Activated naive CD8-positive, alpha-beta T cell treated with anti-CD3 and anti-CD28 coated beads for 36 hours (primary cell): ENCODE measurements at places on chromosomes 6 and 20. TPM values are rescaled to one million over a fixed set of nuclear protein-coding genes. Genes with fewer than 3 reads are reported as not detected.

The FARS2 gene
- 20.0 TPM for total RNA-seq

DNA sequence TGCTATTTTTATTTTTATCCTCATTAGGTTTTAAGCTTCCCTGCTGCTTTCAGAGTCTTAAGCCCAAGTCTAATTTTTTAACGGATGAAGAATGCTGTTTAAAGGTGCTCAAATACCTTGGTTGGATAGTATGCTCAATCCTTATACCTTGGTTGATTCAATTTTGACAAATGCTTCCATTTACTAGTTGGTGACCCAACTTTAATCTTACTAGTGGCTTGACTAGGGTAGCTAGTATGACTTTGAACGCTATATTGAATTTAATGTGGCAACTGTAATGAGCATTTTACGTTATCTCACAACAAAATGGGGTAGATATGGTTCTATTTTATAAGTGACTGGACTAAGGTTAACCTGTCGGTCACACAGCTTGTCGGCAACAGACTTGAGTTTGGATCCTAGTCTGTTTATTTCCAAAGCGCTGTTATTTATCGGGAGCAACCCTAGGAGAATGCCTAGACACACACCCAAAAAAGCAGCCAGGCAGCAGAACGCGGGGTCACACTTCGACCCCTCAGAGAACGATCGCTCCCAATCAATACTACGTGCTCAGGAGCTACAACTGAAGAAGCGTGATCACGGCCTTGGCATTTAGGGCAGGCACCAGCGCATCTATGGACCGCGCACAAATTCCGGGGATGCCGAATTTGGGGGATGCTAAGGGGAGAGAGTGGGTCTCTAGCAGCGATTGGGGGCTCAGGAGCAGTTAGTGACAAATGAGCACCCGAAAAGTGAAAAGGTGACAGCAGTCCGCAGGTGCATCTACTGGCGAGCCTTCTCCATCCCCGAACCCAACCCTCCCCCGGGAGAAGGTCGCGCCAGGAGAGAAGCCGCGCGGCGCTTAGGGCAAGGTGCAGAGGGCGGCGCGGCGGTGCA, 586 bp upstream of the ALDH5A1 start:
- DNase-seq: no peak

DNA sequence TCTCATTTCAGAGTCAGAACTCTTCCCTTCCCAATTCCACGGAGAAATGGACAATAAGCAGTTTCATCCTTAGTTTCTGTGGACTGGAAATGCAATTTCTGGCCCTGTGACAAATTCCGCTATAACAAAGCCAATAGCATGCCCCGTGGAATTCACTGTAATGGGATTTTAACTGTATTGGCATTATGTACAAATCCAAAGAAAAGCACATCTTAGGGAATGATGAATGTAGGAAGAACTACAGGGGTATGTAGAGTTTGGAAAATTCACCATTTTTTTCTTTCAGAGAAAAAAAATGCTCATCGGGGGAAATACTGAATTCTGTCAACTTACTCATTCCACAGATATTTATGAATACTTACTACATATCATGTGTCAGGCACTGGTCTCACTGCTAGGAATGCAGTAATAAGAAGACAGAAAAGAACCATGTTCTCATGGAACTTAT, 43.5 kb downstream of the KIF6 start:
- DNase-seq: no peak

DNA sequence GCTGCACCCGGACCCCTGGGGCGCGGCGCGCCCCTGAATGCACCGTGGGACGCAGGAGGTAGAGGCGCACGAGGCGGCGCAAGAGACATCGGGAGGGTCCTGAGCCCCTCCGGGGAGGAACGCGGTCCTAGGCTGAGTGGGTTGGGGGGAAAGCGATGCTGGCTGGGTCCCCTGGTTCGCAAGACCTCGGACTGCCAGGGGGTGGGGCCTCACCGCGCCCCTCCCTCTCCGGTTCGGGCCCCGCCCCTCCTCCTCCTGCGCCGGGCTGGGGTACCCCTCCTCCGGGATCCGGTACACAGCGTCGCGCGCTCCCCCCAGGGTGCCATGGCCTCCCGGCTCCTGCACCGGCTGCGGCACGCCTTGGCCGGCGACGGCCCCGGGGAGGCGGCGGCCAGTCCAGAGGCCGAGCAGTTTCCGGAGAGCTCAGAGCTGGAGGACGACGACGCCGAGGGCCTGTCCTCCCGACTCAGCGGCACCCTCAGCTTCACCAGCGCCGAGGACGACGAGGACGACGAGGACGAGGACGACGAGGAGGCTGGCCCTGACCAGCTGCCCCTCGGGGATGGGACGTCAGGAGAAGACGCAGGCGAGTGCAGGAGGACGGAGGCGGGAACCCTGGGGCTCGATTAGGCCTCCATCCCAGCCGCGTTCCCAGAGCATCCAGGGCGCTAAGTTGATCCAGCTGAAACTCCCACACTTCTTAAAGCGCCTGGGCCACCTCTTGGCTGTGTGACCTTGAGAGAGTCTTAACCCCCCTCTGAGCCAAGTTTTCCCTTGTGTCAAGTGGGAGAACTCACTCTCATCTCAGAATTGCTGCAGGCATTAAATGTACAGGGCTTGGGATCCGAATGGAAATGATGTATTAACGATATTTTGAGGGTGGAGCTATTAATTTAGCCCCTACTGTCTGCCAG, 541 bp downstream of the SNX21 start:
- DNase-seq: peak; percentile 53

The COL9A3 gene
- 1.0 TPM for total RNA-seq

- DNase-seq: no peak
These were observed 389.9 kb downstream of the RNGTT start for GRCh38 chr6:88573561-88573960.

GRCh38 chr20:51368461-51369211, 173.9 kb downstream of the NFATC2 start:
- DNase-seq: no peak

The SNX21 gene
- 1.5 TPM for total RNA-seq

- DNase-seq: no peak
These were observed 48.8 kb downstream of the FLRT3 start for GRCh38 chr20:14288341-14289330.

DNA sequence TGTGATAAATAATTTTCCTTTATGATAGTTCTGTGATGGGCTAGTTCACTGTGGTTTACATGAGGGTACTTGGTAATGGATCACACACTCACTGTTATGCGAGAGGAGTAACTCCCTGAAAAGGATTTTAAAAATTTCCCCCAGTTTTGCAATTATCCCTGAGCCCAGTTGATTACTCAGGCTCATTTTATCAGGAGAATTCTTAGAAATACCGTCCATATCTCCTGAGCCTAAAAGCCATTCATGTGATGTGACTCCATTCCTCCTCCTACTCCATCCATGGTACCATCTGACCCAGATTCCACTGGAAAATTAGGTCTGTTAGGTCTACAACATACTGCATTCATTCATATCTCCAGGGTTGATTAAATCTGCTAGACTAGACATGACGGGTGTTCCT, 16.4 kb upstream of the IBTK start:
- DNase-seq: no peak

The C20orf202 gene
- total RNA-seq: not detected

DNA sequence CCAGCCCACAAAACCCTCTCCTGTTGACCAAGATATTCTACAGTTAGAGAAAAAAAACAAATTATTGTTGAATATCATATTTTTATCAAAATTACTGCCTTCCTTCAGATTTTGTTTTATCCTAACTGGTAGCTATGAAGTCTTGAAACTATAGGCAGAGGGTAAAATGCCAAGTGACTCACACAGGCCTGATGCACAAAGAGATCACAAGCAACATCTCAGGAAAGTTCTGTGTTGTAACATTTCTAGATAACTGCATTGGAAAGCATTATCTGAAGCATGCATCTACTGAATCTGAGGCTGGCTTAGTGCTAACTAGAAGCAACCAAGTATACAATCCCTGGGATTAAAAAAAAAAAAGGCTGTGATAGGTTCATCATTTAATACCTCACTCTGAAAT, 134.2 kb downstream of the PKHD1 start:
- DNase-seq: no peak

GRCh38 chr6:130927305-130927704, 100.1 kb downstream of the SMLR1 start:
- no peak for DNase-seq

GRCh38 chr6:2193931-2194330, 51.5 kb downstream of the GMDS start:
- DNase-seq: no peak

- DNase-seq: no peak
These were observed 55.6 kb upstream of the POLR1H start for GRCh38 chr6:30005482-30005881.

- DNase-seq: no peak
These were observed 7.2 kb upstream of the KIAA0408 start for GRCh38 chr6:127466416-127466815.

GRCh38 chr20:18003897-18004296, 35.1 kb downstream of the MGME1 start:
- DNase-seq: no peak

GRCh38 chr6:19757036-19757435, 80.1 kb upstream of the ID4 start:
- DNase-seq: no peak

DNA sequence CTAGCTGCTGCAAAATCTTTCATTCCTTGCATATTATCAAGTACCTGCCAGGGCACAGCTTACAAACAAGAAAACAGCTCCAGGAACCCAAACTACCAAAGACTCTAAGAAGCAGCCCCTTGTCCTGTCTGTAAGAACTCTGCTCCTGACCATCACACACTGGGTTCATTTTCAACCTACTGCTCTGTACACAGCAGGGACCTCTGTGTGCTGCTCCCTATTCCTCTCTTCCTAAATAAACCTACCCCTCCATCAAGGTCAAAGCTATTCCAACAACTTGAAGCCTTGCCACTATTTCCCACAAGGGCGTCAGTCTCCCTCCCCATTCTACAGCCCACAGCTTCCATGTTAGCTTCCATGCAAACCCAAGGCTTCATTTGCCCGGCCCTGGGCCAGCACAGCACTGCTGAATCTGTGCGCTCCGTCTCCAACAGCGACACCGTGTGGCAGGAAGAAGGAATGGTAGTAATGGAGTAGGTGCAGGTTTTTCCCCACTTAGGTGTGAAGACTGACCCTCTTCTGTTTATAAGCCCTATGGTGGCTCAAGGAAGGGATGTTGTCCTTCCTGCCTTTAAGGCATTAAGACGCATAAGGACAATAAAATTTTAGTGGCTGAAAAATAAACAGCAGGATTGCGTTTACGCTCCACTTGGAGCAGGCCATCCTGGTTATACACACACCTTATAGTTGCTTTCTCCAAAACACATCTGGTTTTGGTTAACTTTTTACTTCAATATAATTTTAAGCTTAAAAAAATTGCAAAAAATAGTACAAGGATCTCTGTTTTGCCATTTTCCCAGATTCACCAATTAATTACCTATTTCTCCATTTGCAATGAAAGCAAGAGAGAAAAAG, 115.2 kb upstream of the NXT1 start:
- DNase-seq: peak; percentile 30

DNA sequence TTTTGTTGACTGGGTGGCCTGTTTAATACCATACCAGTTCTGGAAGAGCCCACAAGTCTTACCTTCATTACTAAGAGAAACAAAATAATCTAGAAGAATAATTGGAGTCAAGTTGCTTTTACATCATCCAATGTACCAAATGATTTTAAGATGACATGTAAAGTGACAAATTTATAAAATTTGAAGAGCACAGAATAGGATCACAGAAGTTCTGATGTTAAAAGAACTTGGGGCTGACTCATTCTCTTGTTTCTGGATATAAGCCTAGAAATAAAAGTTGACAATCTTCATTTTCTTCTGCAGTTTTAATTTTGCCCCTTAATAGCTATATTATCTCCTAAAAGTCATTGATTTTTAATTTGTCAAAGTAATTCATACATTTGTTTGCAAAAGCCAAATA, 317.5 kb upstream of the MARCKS start:
- no peak for DNase-seq

GRCh38 chr6:79724816-79725215, 93.7 kb downstream of the SH3BGRL2 start:
- DNase-seq: no peak

- DNase-seq: no peak
These were observed 19.1 kb downstream of the SYNJ2 start for GRCh38 chr6:158000530-158001307.

DNA sequence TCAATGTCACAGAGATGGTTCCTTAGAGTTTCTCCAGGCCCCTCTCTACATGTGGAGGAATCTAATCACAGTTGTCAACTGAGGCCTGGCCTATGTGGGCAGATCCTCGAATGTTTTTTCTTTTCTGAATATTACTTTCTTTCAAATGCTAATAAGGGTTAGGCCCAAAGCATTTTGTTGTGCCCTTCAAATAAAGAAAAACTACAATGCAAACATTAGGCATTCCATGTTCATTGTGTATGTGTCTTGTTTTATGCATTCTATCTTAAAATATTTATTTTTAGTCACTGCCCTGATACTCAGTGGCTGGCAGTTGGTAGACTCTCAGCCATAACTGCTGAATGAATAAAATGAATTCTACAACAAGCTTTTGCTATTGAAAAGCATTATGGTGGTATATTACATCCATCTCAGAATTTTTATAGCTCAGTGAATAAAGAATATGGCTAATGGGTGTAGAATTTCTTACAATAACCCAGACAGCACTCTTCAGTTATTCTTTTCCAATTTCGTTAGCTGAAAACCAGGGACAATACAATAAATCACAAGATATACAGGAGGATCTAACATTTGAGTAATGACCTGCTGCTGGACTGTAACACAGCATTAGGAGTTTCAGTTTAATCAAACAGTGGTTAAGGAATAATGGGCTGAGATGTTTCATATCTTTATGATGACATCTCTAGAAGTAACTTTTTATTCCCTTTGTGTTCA, 28.3 kb downstream of the RGS17 start:
- DNase-seq: no peak

- no peak for DNase-seq
These were observed 1.5 kb downstream of the CD2AP start for GRCh38 chr6:47479140-47479508.

The HLA-DPA1 gene
- 14.7 TPM for total RNA-seq

The PKHD1 gene
- total RNA-seq: not detected

GRCh38 chr20:36543184-36544133, 2.1 kb downstream of the MYL9 start:
- DNase-seq: no peak

DNA sequence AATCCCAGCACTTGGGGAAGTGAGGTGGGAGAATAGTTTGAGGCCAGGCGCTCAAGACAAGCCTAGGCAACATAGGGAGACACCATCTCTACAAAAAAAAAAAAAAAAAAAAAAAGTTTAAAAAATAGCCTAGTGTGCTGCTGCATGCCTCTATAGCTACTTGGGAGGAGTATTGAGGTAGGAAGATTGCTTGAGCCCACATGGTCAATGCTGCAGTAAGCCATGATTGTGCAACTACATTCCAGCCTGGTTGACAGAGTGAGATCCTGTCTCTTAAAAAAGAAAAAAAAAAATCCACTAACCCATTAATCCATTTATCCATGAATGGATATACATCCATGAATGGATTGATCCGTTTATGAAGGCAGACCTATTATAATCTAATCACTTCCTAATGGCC, 1064.6 kb upstream of the EYS start:
- DNase-seq: no peak
